NCI-H345 (cell line): ENCODE measurements at places on chromosomes 2 and 18.

- DNase-seq = no peak
Observed at GRCh38 chr18:13559754-13560153, 166.6 kb downstream of the FAM210A start.

DNA sequence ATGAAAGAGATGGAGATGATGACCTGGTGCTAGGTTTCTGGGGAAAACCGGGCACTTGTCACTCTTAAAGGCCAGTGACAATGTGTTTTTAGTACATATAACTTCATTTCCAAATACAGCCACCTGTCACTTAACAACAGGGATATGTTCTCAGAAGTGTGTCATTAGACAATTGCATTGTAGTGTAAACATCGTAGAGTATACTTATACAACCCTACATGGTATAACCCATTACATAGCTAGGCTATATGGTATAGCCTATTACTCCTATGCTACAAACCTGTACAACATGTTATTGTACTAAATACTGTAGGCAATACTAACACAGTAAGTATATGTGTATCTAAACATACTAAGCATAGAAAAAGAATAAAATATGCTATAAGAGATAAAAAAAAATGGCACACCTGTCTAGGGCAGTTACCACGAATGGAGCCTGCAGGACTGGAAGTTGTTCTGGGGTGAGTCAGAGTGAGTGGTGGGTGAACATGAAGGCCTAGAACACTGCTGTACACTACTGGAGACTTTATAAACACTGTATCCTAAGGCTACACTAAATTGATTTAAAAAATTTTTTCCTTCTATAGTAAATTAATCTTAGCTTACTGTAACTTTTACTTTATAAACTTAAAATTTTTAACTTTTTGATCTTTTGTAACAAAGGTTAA, 123.2 kb downstream of the THADA start:
- peak; percentile 17 for DNase-seq

- no peak for DNase-seq
Observed at GRCh38 chr2:120917886-120918285, 182.2 kb downstream of the GLI2 start.

DNA sequence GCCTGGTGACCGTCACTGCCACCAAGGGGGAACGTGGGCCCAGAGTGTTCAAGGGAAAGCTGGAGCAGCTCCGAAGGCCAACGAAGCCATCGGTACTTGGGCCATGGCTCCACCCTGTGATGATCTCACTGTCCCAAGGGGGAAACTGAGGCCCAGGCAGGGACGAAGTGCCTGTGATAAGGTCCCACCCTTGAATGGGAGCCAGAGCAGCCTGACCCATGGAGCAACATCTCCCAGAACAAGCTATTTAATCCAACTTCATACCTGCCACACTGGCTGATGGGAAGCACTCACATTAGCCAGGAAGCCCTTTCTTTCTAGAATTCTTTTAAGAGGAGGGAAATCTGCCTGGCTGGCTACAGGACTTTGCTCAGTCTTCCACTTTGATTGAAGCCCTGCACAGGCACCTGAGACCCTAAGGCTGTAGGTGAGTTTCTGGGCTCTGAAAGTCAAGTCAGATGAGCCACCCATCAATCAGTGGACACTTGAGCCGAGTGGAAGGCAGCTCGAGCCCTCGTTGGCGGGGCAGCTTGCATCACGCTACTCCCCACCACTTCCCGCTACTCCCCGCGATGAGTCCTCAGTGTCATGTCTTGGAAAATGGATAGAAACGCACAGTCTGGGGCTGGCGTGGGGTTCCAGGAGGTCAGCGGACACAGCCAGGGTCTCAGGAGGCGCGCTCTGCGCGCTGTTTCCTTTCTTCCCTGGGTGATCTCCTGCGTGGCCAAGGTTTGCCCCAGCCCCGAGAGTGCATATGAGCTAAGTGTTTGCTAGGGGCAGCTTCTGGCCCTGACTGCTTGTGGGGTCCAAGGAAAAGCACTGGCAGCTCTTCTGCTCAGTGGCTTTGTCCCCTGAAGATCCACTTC, 2.5 kb upstream of the HS6ST1 start:
- DNase-seq = no peak

- no peak for DNase-seq
Observed at GRCh38 chr2:193199322-193199721, 1004.6 kb upstream of the TMEFF2 start.

- DNase-seq = peak; percentile 55
Observed at GRCh38 chr18:33495278-33495677, 54.8 kb upstream of the CCDC178 start.

DNA sequence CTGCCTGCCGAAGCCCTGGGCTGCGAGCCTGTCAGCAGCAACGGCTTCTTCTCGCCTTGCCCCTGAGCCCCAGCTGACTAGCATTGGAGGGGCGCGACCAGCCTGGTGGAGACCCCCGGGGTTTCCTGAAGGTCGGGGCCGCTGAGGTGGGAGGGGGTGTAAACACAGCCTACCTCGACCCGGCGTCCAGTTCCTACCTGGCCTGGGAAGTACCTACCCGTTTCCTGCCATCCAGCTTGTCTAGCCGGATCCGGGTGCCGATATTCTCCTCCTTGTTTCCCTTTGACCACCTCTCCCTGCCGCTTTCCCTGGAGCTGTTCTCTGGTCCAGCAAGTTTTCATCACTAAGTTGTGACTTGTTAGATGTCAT, 511 bp downstream of the MOB4 start:
- no peak for DNase-seq

GRCh38 chr2:24972315-24972961, 683 bp upstream of the DNAJC27 start:
- peak; percentile 64 for DNase-seq

GRCh38 chr2:172113617-172114016, 10.9 kb upstream of the DLX2 start:
- DNase-seq = no peak

DNA sequence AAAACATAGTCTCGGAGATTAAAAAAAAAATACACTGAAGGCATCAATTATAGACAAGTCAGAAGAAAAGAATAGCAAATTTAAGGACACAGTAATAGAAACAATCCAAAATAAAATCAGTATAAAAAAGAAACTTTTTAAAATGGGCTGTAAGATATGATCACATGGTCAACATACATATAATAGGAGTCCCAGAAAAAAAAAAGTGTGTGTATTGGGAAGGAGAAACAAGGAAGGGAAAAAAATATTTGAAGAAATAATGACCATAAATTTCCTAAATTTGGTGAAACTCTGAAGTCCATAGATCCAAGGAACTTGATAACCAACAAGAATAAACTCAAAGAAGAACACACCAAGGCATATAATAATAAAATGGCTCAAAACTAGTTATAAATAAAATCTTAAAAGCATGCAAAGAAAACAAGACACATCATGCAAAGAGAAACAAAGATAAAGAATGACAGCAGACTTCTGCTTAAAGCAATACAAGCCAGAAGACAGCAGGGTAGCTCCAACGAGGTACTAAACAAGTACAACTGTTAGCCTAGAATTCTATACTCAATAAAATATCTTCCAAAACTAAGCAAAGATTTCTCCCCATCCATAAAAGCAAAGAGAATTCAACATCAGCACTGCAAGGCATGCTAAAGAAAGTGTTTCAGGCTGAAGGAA, 115.1 kb downstream of the NBAS start:
- no peak for DNase-seq

- DNase-seq = peak; percentile 59
Observed at GRCh38 chr2:241540771-241541561, 17.6 kb upstream of the BOK start.

GRCh38 chr18:26356045-26356785, 130.0 kb downstream of the TAF4B start:
- DNase-seq = no peak

- DNase-seq = peak; percentile 86
Observed at GRCh38 chr2:23599667-23600066, 214.7 kb downstream of the KLHL29 start.

GRCh38 chr18:12352188-12352587, 24.8 kb downstream of the AFG3L2 start:
- DNase-seq = no peak

DNA sequence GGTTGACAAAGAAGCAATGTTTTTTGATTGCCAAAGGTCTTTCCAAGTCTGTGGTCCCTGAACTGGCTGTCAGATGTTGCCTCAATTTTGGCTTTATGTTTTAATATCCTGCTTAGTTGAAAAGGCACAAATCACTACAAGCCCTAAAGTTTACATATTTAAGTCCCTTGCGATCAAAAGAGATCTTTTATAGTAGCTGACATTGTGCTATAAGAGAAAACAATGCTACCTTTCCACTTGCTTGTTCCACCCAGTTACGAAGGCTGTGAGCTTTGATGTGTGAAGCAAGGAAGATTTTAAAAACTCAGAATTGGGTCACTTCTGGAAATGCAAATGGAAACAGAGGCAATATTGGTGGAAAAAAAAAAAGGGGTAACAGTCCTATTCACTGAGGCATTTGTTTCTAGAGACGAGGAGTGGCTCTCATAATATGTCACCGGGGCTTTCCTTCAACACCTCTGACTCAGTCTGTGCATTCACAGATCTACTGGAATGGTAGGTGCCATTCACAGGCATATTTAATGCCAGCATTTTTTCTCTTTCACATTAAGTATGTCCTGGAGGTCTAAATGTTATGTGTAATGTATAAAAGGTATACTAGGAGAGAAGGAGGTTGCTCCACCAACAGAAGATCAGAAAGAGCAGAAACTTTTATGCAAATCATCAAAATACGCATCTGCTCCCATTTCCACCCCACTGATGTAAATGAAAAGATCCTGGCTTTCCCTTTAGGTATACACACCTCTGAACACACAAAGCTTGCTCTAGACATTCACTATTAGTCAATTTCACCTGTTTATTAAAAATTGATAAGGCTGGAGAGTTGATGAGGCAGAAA, 91.8 kb downstream of the TGIF1 start:
- DNase-seq = no peak

DNA sequence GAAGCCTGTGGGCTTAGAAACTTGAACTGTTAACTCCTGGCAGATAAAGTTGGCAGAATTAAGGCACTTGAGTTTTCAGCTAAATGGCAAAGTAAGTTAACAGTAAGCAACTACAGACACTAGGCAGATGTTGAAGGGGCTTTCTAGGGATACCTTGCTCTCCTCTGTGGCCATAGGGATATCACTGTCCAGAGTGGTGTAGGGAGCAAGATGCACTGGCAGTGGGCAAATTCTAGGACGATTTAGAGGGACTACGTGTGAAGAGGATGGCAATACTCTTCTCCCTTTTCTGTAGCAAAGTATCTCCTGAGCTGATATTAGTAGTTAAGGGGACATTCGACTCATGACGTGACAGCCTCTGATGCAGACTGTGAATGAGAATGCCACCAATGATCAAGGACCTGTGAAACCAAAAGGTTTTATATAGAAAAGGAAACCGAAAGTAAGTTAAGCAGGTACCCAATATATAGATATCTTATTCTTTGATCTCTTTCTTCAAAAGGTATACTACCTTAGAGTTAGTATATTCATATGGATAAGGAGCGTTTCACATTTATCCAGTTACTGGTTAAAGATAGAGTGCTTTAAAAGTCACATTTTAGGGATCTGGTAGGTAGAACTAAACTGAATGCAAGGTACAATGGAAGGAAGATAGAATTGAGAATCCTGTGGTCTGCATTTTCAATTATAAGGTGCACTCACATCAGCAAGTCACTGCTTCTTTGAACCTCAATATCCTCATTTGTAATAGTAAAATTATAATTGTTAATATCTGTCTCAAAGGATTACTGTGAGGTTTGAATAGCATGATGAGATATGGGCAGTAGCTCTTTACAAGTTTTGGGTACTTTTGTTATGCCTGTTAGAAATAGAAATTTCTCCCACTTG, 106.4 kb downstream of the KCNH7 start:
- peak; percentile 34 for DNase-seq

DNA sequence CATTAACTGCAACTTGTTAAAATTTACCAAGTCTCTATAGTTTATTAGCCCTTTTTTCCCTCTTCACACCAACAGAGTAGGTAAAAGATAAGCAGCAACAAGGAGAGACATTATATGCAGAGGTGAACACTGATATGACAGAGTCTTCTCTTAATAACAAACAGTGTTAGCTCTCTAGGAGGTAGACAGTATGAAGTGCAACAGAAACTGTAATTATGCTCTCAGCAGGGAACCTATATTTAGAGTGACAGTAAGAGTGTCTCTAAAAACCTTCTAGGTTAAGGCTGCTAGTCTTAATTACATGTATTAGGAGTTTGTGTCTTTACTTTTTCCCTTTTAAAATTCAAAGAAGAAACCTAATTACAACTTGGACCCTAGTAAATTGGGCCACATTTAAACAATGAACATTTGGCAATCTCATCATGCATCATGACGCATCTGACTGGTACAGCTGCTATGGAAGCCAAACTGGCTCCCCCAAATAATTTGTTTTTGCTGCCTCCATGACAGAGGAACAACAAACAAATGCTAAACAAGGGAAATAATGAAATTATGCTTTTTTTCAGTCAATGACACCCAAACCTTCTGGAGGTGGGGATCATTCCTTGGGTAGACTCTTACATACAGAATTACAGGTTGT, 69.9 kb upstream of the MMADHC start:
- DNase-seq = peak; percentile 58

- DNase-seq = no peak
Observed at GRCh38 chr2:152519581-152519952, 184.6 kb downstream of the FMNL2 start.

GRCh38 chr2:218993345-218994315, at the start of gene CRYBA2:
TSS of gene CRYBA2 (minus strand) at chr2:218993422. CDS start at chr2:218993176, 246 bp downstream.
- DNase-seq = peak; percentile 70

DNA sequence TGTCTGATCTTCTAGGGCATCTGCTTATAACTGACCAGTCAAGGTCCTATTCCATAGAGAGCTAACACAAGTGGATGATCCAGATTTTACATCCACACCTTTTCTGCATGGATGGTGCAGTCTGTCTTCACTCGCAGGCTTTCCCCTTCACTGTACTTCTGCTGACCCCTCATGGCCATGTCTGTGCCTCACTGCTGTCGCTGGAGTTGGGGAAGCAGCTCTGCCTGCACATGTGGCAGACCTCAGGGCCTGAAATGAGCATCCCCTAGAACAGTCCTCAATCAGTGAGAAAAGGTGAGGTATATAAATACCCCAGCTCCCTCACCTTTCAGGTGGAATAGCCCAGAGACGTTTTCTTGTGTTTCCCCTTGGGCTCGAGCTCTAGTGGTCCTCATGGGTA, 233.8 kb downstream of the ANKRD36B start:
- DNase-seq = no peak

DNA sequence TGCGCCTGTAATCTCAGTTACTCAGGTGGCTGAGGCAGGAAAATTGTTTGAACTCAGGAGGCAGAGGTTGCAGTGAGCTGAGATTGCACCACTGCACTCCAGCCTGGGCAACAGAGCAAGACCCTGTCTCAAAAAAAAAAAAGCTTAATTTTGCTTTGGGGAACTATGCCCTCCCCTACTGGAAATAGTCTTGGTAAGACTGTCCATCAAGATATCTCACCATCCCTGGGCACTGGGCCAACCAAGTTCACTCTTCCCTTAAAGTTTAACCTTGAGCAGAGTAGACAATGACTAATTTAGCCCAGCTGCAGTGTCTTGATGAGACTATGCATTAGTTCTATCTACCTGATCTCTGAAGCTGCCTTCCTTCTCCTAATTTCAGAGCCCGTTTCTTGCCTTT, 44.7 kb downstream of the ASXL2 start:
- DNase-seq = no peak

- DNase-seq = no peak
Observed at GRCh38 chr2:240179941-240180666, 39.6 kb upstream of the OTOS start.
